Fibroblast of skin of left quadriceps (primary cell): ENCODE measurements at places on chromosomes 4 and X.

DNA sequence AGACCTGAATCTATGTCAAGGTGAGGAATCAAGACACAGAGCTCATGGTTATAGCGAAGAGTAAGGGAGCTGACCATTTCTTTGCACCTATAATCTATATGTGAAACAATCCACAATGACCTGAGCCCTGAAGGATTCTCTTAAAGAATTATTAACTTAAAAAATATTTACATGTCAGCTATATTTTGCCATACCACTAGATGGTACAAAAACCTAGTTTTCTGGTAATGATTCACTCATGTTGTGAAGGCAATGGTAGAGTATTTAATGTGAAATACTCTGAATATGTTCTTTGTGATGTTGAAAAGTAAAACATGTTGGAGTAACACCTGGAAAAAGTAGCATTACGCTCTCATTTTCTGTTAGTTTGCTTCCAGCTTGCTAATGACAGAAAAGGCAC is 40.0 kb downstream of the VGLL1 start:
- no peak for DNase-seq

- no peak for DNase-seq
These were observed 363.6 kb upstream of the FAM241A start for GRCh38 chr4:111781611-111782010.

DNA sequence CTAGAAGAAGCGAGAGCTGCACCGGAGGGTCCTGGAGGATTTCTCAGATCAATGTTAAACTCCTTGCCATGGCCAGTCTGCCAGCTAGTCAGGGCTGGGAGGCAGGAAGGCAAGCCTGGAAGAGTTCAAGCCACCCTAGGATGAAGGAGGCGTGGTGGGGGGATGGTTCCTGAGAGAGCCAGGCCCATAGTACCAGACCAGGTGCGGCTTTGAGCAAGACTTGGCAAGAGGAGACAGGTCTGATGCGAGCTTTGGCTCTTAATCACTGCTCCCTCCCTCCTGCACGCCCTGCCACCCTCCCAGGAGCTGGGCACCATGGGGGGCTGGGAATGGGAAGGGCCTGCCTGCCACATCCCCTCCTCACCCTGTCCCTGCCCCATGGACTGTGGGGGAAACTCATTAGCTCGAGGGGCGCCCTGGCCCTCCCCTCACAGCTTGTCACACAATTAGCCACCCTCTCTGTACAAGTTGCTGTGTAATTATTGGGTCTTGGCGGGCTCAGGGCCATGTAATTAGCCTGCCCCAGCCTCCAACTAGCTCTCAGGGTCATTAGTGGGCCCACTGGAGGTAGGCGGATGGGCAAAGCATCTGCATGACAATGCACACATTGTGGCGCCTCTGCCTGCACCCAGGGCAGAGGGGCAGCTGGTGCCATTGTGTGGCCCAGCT is 50.3 kb downstream of the EFNB1 start:
- no peak for DNase-seq

GRCh38 chrX:68868902-68869800 is 40.3 kb downstream of the EFNB1 start:
- no peak for DNase-seq

DNA sequence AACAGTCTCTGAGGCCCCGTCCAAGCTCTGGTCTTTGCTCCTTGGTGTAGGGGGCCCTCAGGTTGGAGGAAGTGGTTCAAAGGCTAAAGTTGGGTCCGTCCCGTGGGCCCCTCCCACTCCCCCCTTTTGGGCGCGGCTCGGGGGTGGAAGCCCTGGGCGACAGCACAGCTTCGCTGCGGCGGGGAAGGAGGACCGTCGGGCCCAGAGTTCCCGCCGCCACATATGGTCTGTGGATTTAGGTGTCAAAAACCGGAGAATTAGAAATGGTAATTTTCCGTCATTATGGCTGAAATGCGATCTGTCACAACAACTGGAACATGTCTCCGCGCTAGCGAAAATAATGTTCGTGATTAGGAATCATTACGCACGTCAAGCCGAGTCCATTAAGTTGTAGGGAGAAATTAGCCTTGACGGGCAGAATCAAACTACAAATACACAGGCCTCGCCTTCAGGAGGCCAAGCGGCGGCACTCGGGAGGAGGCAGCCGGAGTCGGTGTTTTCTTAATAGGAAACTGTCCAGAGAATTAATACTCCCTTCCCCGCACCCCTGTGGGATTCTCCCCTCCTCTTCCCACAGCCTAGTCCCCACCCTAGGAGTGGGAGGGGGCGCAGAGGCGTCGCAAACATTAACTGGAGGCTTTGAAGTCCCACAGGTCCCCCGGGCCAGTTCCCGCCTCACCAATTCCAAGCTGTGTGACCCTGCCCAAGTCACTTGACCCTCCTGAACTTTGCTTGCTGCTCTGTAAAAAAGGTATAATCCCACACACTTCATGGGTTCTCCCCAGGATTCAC is 15.0 kb downstream of the NKX3-2 start:
- no peak for DNase-seq

- no peak for DNase-seq
These were observed 47.0 kb upstream of the NSUN7 start for GRCh38 chr4:40702800-40703151.

DNA sequence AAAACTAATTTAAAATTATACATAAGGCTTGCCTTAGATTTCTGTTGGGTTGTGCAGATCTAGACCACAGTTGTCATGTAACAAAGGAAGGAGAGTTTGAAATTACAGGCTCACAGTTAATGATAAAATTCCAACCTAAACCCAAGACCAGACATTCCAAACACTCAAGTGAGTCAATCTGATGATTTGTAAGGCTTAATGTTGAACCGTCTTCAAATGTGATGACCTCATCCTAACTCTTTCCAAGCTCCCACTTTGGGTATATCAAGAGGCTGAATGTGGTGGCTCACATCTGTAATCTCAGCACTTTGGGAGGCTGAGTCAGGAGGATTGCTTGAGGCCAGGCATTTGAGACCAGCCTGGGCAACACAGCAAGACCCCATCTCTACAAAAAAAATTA is 149.2 kb downstream of the TBL1X start:
- DNase-seq: peak; percentile 39
